ENCODE measurements at places on chromosomes 7 and 10.

GRCh38 chr7:87173471-87173870 is 21.2 kb downstream of the DMTF1 start:
- no peak for DNase-seq

DNA sequence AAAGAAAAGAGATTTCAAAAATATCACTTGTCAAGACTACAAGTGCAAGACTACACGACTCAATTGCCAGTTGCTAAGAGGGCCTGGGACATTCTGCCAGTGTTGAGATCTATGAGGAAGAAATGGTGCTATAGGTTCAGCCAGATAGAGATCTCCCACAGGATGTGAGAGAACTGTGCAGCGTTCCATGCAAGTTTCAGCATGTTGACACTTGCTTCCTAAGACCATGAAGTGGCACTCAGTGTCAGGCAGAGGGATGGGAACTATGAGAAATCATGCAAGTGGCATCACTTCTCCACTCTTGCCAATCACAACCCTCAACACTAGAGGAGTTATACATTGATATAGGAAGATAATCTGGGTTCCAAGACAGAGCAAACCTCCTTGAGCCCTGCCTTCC is 210.3 kb downstream of the CHRM2 start:
- no peak for DNase-seq

DNA sequence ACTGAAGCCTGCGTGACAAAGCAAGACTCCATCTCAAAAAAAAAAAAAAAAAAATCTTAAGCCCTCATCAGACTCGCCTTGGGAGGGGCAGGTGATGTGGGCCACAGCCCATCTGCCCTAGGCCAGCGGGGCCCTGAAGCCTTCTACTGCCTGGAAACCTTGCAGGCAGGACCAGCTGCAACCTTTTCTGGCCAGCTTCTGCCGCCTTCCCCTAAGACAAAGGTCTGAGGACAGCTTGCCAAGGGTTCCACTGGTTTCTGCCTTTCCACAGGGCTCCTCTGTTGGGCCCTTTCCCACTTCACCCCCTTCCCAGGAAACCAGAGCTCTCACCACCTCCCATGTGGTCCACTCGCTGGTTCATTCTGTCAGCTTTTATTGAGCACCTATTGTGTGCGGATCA is 35.2 kb downstream of the UBTD1 start:
- no peak for DNase-seq

DNA sequence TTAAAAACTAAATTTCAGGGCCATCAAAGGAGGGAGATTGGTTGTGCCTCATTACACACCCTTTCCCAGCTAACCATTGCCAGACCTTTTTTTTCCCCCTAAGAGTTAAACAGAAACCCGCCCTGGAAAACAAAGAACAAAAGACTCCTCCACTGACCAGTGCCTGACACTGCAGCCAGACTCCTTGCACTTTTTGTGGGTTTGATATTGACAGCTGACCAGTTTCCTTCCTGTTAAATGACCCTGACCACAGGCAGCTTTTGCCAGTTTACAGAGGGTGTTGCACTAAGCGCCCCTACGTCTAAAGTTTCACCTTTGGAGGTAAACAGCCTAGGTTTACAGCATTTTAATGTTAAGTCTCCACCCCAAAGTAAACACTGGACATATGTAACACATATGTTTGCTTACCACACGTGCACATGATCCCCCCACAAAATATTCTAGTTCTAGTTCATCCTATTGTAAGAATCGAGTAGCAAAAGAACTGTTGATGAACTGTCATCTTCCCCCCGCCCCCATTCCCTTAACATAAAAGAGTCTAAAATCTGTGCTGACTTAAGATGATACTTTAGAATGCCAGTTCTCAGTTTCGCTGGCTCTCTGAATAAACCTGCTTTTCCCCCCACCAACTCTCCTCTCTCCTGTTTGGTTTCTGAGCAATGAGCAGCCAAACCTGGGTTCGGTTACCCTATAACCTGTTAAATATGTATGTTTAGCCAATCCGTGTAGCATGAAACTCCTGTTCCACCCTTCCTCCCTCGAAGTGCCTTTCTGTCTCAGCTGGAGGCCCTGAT is 38.0 kb downstream of the FOXI2 start:
- DNase-seq = no peak

DNA sequence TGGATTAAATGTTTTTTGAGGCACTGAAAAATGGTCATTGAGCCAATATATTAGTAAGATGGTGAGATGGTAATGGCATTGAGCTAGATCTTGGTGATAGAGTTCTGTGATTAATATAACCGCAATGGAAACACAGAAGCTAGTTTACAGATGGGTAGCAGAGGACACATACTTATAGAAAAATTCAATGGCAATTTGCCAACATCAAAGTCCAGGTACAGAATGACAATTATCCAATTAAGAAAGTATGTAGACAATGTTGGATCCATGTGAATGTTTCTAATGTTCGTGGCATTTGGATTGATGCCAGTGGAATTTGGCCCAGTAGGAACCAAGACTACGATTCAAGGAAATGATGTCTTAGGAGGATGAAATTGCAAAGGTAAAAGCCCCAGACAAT is 187.8 kb downstream of the GNAT3 start:
- no peak for DNase-seq

GRCh38 chr10:75870039-75870645 is 438.7 kb downstream of the LRMDA start:
- DNase-seq = no peak

- no peak for DNase-seq
Measured at GRCh38 chr10:26439406-26440087, 1.4 kb downstream of the APBB1IP start.

- DNase-seq = no peak
Measured at GRCh38 chr7:22207724-22208225, 149.2 kb downstream of the RAPGEF5 start.

DNA sequence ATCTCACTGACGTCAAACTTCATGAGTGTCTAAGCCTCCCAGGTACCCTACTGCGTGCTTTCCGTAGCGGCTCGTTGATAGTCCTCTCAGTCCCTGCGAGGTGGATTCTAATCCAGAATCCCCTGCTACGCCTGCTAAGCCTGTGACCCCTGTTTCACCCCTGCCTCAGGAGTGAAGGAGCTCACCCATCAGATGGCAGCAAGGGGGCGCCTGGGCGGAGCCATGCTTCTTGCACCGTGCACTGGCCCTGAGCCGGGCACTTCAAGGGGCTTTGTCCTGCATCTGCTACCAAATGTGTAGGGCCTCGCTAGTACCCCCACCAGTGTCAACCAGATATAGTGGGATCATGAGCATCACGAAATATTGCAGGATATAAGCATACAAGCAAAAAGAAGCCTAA is 918 bp upstream of the STRA8 start:
- no peak for DNase-seq

- peak; percentile 25 for DNase-seq
Measured at GRCh38 chr7:25216837-25217236, 11.4 kb downstream of the NPVF start.

All from NCI-H2029 treated with DMSO at 0.1 percent for 48 hours (cell line).